T-helper 17 cell (primary cell): ENCODE measurements at places on chromosomes 13 and 19. TPM values are rescaled to one million over a fixed set of nuclear protein-coding genes. Genes with fewer than 3 reads are reported as not detected.

Gene LRCH1
- total RNA-seq, result 18.5 TPM

Gene C19orf67
- 0.31 TPM for total RNA-seq

Gene FAM216B
- total RNA-seq, result not detected

Gene NMRK2
- total RNA-seq, result not detected

Gene SYCN
- not detected for total RNA-seq

Gene PINLYP
- 0.52 TPM for total RNA-seq
